ENCODE measurements at places on chromosomes 2 and 18. TPM values are rescaled to one million over a fixed set of nuclear protein-coding genes. Genes with fewer than 3 reads are reported as not detected.
A peak's percentile ranks its signal among the peaks of the same experiment; 100 is the strongest.

The GRB14 gene
- total RNA-seq = 24.1 TPM

- DNase-seq = no peak
Observed at GRCh38 chr18:25561918-25562317, 210.0 kb upstream of the ZNF521 start.

The STAT4 gene
- 0.70 TPM for total RNA-seq

The DSC2 gene
- total RNA-seq = 26.0 TPM

- DNase-seq = no peak
Observed at GRCh38 chr2:86358957-86359356, 21.5 kb upstream of the REEP1 start.

DNA sequence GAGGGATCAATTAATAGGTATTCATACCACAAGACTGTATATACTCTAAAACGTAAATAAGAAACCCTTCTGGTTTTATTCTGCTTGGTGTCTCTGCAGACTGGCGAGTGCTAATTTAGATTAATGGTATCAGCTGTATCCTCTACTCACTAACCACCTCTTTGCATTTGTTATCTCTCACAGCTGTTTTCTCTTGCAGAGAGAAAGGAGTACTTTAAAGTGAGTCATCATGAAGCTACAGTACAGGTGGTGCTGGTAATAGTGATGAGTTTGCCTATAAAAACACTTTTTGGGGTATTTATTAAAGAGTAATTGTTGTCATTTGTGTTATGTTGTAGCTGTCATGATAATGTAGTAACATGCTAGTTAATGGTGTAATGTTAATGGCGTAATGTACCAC, 147.7 kb downstream of the NETO1 start:
- no peak for DNase-seq

GRCh38 chr2:60247471-60247870, 306.0 kb downstream of the BCL11A start:
- DNase-seq = no peak

DNA sequence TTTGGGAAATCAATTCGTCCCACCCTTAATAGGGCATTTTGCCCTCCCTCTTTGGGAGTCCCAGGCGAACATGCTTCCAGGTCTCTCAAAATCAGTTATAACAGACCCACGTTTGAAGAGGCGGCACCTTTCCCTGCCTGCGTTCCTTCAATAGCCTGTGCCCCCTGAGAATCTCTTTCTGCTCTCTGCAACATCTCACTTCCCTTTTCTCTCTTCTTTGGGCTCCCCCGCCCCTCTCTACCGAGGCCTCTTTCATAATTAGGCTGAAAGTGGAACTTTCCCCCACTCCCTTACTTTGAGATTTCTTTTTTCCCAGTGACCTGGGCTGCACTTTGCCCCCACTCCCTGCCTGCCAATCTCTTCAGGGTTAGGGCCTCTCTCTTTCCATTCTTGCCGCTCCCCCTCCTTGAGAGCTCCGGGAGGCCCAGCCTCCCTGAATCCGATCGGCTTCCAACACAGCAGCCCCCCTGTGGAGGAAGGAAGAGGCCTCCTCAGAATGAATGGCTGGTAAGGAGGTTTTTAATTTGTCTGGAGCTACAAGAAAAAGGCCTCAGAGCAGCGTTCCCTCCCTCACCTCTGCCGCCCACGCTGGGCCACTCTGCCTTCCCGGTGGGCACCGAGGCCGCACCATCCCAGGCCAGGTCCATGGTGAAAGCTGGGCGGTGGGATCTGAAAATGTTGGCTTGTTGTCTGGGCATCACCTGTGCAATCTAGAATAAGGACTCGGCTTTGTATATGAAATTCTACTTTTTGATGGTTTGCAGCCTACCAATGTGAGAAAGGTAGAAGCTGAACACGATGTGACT, 162.6 kb upstream of the SIX3 start:
- no peak for DNase-seq

The ACTR2 gene
- 100 TPM for total RNA-seq

The SPAG16 gene
- 17.8 TPM for total RNA-seq

DNA sequence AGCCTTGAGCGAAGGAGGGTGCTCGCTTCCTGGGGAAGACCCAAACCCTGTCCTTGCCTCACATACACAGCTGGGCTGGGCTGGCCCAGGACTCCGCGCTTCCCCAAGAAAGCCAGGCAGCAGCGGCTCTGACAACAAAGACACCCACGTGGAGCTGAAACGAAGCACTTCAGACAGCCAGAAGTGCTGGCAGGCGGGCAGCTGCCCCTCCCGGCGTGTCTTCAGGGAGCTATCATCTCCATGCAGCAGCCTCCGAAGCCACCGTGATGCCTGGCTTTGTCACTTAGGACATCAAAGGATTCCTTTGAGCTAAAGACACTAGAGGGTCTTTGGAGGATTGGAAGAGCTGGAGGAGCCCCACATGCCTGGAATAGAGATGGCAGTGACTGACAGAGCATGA, 35.2 kb downstream of the C1QL2 start:
- DNase-seq = no peak

DNA sequence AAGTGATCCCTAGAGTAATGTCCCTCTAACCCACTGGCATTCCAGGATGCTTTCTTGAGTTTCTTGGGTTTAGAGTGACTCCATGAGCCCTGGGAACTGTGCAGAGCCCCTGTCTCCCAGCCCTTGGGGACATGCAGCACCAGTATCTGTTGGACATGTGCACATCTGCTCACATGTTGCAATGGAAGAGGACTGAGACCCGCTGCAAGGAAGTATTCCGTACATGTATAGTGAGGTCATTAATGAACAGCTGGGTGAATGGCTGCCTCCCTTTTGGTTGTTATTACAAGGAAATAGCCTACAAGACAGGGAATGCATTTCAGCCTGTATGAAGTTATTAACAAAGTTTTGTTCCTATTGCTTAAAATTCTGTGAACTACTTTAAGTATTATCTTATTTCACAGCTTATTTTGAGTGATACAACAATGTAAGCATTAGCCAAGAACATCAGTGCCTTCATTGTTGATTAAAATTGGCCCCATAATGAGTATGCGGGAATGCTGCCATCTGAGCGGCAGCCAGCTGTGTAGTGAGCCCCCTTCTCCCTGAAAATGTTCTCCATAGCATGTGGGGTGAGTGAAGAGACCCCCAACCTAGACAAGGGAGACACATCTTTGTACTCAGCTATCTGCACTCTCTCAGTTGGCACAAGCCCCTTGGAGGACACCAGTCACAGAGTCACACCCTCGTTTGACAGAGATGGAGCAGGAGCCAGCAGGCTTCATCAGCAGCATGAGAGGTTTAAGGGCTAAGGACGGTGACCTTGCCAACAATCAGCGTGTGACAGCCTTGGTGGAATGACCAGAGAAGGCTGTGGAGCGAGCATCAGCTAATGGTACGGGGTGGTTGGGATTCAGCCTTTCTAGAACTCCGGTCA, 87.4 kb downstream of the FAM210A start:
- no peak for DNase-seq

The FLACC1 gene
- total RNA-seq = 8.3 TPM

The CFAP221 gene
- total RNA-seq = 0.67 TPM

DNA sequence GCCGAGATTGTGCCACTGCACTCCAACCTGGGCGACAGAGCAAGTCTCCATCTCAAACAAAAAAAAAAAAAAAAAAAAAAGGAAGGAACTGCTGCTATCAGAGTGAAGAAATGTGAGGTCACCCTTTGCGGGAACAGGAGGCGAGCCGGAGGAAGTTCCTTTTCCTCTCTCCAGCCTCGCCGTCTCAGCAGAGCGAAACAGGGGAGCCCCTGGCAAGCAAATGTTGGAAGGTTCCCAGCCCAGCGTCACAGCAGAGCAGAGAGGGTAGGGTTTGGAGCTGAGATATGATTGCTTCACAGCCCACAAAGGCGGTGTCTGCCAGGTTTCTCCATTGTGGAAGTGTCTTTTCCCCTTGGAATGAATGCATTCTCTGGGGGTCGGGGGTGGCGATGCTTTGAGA, 28.5 kb downstream of the SLC20A1 start:
- peak; percentile 87 for DNase-seq

DNA sequence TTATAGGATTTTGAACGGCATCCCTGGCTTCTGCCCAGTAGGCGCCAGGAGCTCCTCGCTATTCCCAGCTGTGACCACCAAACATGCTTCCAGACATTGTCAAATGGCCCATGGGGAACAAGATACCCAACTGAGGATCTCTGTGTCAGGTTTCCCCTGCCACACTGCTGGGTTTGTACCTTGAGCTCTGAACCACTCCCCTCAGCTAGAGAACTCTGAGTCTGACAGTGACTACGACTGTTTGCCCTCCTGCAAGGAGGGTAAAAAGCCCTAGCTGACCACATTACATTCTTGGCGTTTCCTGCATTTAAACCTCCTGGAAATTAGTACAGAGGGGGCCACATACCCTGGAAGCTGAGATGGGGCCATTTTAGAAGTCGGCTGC, 12.4 kb downstream of the LRRFIP1 start:
- DNase-seq = no peak

- DNase-seq = no peak
Observed at GRCh38 chr18:25831301-25831701, 259.1 kb downstream of the SS18 start.

DNA sequence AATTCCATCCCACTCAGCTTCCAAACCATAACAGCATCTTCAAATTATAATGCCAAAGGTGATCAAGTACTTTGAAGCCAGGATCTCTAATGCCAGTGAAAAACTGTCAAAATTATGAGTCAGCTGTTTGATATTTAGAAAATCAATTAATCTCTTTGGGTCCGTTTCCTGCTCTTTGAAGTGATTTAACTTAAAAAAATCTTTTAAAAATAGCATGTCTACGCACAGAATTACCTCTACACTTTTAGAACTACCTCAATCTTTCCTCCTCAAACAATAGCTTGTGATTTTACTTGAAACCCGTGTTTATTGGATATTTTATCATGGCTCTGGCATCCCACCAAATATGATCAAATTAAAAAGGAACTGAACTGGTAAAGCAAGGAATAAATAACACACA, 31.3 kb upstream of the TANK start:
- no peak for DNase-seq

DNA sequence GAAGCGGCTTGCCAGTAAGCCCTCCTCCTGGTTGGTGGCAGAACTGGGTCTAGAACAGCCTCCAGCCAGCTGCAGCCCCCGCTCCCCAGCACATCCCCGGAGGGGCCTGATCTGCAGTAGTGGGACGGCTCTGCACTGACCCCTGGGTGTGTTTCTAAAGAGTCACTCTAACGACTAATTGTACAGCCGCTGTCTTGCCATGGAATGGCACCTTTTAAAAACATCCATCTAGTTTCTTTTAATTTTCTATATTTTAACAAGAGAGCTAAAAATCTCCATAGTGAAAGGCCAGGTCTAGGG, 82.0 kb downstream of the MTCL1 start:
- no peak for DNase-seq

GRCh38 chr2:23204685-23205242, 180.2 kb upstream of the KLHL29 start:
- DNase-seq = no peak

The CDCA7 gene
- 1.3 TPM for total RNA-seq

The AQP12A gene
- not detected for total RNA-seq

The RASGRP3 gene
- 53.1 TPM for total RNA-seq

The IL18RAP gene
- total RNA-seq = 0.30 TPM

DNA sequence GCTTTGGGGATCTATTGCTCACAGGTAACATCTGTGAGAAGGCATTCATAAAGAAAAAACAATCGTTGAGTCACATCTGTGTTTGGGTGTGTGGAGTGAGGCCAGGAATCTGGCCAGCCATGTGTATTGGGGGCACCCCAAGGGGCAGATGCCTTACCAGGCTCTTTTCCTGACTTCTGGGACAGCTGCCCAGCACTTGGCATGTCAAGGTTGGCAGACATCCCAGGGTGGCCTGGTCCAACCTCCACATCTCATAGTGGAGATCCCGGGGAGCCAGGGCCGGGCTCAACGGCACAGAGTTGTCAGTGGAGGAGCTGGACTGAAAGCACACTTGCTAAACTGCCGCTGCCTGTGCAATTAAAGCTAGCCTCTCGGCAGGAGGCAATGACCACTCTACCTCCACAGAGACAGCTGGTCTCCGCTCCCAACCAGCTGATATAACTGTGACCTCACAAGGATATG, 75.3 kb upstream of the MGAT4A start:
- peak; percentile 87 for DNase-seq

GRCh38 chr2:8753609-8754008, 71.8 kb downstream of the ID2 start:
- DNase-seq = no peak

The LIPG gene
- 0.19 TPM for total RNA-seq

All from Right ventricle myocardium superior (tissue), 1 donor.